Fibroblast of the aortic adventitia (primary cell): ENCODE measurements at places on chromosomes 13 and 19.

- peak; percentile 68 for DNase-seq
Observed at GRCh38 chr13:40777166-40777808, 6.3 kb upstream of the MRPS31 start.

GRCh38 chr19:28908941-28909340 is 304.0 kb downstream of the UQCRFS1 start:
- no peak for DNase-seq

GRCh38 chr13:73168953-73169401 is 110.2 kb downstream of the KLF5 start:
- peak; percentile 22 for DNase-seq

DNA sequence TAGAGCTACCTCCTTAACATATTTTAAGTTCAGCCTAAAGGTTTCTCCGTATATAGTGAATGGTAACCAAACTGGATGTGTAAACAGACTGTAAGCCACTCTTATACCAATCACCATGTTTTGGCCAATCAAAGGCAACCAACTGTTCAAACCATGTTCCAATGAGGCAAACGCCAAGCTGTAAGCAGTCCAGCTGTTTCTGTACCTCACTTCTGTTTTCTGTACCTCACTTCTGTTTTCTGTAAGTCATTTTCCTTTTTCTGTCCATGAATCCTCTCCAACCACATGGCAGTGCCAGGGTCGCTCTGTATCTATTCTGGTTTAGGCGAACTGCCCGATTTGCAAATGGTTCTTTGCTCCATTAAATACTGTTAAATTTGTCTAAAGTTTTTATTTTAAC is 24.4 kb downstream of the COMMD6 start:
- DNase-seq: no peak

DNA sequence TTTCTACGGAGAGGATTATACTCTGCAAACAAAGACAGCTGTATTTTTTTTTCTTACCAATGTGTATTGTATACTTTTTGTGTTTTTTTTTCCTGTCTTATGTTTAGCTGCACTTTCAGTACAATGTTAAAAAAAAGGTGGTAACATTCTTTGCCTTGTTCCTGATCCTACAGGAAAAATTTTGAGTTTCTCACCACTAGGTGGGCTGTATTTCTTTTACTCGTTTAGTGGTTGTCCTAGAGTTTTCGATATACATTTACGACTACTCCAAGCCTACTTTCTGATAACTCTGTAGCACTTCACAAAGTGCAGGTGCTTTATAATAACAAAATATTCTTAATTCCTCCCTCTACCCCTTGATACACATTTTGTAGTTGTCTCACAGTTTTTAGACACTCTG is 652.2 kb downstream of the UQCRFS1 start:
- no peak for DNase-seq

GRCh38 chr19:7578127-7578526 is 17.5 kb upstream of the CAMSAP3 start:
- no peak for DNase-seq

DNA sequence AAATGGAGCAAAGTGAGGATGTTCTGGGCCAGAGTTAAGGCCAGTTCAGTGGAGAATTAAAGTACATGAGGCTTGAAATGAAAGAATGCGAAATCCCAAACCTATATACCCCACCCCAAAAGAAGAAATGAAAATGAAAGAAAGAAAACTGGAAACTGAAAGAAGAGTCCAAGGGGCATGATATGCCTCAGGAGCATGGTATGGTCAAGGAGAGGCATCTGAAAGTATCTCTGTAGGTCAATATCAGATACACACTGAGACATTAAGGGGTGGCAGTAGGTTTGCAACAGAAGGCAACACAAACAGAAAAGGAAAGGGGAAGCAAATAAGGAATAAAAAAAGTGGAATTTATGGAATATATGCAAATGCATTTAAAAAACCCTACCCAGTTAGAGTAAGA is 166.5 kb downstream of the COG6 start:
- DNase-seq: no peak

- DNase-seq: no peak
Observed at GRCh38 chr13:49828453-49828852, 36.0 kb upstream of the KPNA3 start.

GRCh38 chr13:24100188-24100587 is 60.3 kb upstream of the SPATA13 start:
- no peak for DNase-seq

DNA sequence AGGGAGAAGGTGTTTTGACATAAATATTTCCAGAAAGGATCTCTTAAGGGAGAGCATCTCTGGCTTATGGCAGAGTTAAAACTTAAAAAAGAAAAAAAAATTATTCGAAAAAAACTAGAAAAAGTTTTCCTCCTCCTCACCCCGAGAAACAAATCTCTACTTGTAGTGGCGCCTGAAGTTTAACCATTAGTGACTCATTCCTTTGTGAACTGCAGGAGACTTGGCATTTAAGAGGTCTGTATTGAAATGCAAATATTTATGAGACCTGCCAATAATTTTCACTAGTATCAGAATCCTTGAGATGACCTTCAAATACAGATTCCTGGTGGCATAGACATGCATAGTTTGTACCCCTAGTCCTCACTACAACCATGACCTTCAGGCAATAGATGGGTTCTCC is 64.9 kb upstream of the MED4 start:
- DNase-seq: no peak

DNA sequence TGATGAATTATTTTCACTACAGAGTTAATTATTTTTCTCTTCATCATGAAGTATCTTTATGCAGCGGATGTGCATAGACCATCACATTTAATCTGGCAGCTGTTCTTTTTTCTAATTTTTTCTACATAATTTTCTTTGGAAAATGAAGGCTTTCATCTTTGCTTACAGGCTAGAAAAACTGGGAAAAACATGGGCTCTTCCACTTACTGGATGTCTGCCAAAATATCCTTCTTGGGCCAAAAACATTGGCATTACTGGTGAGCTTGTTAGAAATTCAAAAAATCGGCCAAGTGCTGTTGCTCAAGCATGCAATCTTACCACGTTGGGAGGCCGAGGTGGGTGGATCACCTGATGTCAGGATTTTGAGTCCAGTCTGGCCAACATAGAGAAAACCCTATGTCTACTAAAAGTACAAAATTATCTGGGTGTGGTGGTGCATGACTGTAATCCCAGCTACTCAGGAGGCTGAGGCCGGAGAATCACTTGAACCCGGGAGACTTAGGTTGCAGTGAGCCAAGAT is 176.8 kb downstream of the ZNF737 start:
- no peak for DNase-seq

DNA sequence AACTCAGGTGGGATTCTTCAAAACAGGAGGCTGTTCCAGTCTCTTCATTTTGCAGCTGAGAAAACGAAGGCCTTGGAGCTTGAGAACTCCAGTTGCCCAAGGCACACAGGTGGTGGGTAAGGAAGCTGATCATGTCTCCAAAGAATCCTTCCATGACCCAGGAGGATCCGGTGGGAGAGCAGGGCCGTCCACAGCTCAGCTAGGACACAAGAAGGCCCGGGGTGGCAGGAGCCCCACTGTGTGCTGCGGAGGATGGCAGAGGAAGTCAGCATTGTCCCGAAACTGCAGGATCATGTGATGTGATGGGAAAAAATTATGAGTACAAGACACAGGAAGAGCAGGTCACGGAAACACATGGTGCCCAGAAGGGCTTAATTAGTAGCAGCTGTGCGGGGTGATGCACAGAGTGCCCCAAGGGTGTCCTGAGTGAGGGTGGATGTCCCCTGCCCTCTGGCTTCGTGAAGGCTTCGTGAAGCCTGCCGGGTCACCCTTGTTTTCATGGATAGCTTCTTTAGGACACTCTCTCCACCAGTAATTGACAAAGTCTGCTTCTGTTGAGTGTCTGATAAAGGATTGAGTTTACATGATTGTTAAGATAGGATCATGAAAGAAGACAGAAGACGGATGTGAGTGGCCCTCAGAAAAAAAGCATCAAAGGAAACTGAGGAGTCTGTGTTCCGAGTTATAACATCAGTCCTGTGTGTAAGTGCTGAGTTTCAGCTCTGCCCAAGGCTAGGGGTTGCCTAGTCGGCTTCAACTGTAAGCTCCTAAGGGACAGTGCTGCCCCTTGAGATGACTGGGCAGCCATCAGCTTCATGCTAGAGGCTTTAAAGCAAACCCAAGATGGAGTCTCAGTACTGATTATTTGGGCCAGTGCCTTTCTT is 33.8 kb upstream of the SACS start:
- DNase-seq: no peak

GRCh38 chr13:80164462-80164861 is 176.5 kb downstream of the SPRY2 start:
- no peak for DNase-seq

GRCh38 chr13:101343128-101343787 is 73.0 kb downstream of the NALCN start:
- DNase-seq: no peak

DNA sequence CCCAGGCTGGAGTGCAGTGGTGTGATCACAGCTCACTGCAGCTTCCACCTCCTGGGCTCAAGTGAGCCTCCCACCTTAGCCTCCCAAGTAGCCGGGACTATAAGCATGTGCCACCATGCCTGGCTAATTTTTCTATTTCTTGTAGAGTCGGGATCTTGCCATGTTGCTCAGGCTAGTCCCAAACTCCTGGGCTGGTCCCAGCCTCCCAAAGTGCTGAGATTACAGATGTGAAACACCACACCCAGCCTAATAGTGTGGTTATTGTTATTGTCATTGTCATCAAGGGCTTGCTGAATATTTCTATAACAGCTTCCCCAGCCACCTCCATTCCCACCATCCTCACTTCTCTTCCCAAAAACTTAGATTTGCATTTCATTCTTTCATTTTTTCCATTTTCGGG is 2.8 kb downstream of the OR2Z1 start:
- DNase-seq: no peak

DNA sequence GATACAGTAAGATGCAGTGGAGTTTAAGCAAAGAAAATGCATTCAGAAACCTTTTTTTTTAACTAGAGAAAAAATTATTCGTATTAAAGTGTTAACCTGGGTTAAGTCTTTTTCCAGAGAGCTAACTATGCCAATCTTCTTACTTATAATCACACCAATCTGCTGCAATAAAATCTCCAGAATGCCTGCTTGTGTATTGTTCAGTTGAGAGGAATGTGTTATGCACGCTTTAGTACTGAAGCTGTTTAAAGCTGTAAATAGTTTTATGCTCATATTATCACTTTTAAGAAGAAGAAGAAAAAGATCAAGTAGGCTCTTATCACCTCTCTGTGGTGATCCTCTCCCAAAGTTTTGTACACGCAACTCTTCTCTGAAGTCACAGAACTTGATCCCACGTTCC is 528.7 kb downstream of the RFC3 start:
- no peak for DNase-seq

- no peak for DNase-seq
Observed at GRCh38 chr13:97621025-97621424, 187.1 kb downstream of the RAP2A start.

GRCh38 chr13:77065461-77066147 is 38.6 kb upstream of the FBXL3 start:
- no peak for DNase-seq

DNA sequence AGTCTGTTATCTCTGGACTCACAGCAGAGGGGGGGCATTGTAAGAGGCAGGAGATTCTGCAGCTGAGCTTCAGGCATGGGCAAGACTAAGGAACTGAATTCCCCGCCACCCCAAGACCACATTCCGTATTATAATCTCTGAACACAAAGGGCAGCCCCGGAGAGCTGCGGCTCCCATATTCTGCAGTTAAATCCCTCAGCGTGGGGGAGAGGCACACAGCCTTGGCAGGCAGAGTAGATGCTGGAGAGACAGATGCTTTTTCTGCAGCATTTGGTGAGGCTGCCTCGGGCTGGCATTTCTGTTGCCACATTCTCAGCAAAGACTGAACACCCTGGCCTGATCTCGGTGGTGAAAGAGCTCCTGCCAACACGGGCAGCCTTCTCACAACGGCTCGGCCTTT is 12.9 kb downstream of the CHAF1A start:
- peak; percentile 39 for DNase-seq

DNA sequence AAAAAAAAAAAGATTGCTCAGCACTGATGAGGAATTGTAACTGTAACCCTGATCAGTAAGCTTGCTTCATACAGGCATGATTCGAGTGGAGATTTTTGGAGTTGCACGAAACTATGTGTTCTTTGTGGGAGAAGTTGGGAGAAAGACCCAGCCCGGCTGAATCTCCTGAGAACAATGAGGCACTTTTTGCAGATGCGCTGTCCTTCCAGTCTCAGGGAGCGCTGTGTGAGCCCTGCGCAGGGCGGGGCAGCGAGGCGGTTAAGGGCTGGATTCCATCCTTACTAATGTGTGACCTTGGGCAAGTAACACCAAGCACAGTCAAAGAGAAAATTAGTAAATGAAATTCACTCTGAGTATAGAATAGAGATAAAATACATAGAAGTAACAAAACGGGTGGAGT is 76.9 kb downstream of the SIPA1L3 start:
- DNase-seq: no peak

DNA sequence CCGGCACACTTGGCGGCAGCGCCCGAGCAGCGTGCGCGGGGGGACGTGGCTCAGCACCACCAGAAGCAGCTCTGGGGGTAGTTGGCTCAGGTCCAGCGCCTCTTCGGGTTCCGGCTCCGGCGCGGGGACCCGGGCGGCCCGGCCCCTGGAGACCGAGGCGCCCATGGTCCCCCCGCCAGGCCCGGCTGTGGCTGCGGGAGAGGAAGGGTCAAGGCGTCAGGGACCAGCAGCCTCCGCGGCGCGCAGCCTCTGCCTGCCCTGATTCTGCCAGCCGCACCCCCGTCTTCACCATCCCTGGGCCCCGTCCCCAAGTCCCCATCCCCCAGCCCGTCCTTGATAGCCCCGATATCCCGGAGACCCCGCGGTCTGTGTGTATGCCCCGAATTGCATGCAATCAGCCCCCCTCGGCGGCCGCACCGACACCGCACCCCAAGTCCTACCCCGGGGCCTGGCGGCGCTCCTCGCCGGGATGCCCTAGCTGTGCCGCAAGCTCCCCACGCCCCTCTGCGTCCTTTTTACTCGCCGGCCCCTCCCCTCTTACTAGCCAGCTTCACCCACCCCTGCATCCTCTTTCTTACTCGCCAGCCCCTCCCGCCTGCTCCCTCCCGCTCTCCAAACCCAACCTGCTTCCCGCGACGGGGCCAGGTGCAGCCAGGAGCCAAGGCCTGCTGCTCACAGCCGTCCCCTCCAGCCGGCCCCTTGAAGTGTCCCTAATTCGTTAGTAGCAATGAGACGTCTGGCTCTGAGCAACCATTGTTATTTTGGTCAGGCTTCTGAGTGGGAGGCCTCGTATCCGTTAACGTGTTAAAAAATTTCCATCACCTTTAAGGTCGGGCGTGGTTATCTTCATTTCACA is at the start of gene FBXO27:
TSS of gene FBXO27 (minus strand) at position 487 of the 856 bp plus-strand sequence. CDS start at position 165, 322 bp downstream.
- DNase-seq: no peak

- DNase-seq: peak; percentile 38
Observed at GRCh38 chr19:11767633-11768133, 883 bp downstream of the ZNF441 start.

- DNase-seq: no peak
Observed at GRCh38 chr13:86409466-86410241, 610.4 kb upstream of the SLITRK6 start.
